ENCODE measurements at places on chromosomes 5 and 9.

GRCh38 chr5:38753141-38753540, 92.7 kb upstream of the OSMR start:
- no peak for DNase-seq

DNA sequence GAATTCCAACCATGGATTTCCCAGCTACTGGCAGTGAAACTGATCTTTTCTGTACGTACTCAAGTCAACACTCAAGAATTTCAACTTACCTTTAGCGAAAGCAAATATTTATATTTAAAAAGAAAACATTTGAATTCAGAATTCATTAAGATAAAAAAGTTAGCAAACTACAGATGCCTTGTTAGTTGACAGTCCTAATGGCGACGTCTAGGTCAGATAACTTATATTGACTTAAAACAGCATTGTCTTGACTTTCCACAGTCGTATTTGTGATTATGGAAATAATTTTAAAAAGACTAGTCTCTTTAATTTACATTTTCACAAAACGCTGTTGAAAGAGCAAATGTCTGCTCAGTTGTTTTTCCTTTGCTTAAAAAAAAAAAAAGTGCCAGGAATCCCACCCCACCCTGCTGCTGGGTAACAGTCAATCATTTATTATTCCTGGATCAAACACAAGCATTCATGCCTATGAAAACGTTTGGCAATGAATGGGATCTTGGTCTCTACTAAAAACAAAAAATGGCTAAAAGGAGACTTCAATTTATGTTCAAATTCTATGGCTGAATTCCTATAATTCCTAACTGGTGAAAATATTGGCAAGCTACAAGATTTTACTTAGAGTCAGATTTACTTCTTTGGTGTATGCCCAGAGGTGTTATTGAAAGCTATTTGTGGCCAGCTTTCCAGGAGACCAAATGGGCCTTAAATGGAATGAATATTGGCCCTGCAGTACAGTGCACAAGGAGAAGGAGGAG, 22.0 kb downstream of the OR2S2 start:
- DNase-seq = no peak

GRCh38 chr9:116000748-116001329, 152.8 kb upstream of the PAPPA start:
- DNase-seq = no peak

DNA sequence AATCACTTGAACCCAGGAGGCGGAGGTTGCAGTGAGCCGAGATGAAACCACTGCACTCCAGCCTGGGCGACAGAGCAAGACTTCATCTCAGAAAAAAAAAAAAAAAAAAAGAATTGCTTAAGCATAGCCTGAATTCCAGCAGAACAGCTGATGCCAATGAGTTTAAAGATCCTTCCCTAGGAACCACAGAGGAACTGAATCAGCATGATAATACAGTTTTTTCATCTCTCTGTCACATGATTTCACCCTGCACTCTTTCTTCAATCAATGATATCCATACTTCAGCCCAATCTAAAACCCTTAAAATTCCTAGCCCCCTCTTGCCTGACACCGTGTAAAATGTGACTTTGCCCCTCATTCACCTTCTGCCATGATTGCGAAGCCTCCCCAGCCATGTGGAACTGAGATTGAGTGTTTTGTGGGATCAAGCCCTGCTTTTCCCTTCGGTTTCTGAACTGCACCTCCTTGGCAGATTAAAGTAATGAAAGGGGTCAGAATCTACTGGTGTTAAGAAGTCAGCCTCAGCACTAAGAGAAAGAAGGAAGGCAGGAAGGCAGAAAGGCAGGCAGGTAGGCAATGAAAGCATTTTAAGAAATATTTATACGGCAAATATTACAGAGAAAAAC, 20.9 kb upstream of the DMXL1 start:
- no peak for DNase-seq

- DNase-seq = no peak
Observed at GRCh38 chr9:109812818-109813281, 32.9 kb downstream of the PALM2AKAP2 start.

- DNase-seq = no peak
Observed at GRCh38 chr5:136423944-136424606, 58.7 kb upstream of the TRPC7 start.

- no peak for DNase-seq
Observed at GRCh38 chr9:76528056-76528455, 69.1 kb downstream of the GCNT1 start.

DNA sequence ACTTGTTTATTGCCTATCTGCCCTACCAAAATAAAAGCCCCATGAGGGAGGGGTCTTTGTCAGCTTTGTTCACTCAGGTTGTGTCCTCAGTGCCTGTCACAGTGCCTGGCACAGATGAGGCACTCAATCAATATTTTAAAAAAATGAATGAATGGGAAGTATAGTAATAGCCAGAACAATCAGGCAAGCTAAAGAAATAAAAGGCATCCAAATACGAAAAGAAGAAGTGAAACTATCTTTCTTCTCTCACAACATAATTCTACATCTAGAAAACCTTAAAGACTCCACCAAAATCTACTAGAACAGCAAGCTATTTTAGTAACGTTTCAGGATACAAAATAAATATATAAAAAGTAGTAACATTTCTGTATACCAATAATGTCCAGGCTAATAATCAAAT, 37.8 kb upstream of the C5orf63 start:
- no peak for DNase-seq

DNA sequence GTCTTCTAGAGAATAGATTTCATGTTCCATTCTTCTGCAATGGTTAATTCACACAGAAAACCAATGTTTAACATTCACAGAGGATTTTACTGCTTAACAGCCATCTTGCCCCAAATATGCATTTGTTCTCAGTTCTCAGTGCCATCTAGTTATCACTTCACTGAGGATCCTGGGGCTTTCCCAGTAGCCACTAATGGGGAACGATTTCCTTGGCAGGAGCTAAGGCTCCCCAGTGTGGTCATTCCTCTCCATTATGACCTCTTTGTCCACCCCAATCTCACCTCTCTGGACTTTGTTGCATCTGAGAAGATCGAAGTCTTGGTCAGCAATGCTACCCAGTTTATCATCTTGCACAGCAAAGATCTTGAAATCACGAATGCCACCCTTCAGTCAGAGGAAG, 3.4 kb downstream of the ERAP2 start:
- no peak for DNase-seq

- no peak for DNase-seq
Observed at GRCh38 chr5:122219436-122220166, 90.3 kb downstream of the ZNF474 start.

- DNase-seq = no peak
Observed at GRCh38 chr5:102090770-102091169, 205.3 kb downstream of the SLCO4C1 start.

DNA sequence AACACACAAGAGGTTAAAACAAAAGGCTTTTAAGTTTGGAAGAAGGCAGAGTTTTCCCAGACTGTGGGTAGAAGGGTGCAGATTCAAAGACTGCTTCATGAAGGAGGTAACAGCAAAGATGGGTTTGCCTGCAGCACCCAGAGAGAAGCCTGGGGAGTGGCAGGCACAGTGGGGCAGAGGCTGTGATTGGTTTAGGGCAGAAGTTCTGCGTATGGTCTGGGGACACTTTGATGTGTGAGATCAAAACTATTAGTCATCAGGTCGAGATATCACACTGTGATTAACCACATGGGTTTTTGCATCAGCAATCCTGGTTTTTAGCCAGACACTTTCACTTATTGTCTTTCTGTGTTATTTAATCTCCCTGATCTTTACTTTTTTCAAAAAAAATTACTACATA, 188.8 kb upstream of the GLRA1 start:
- peak; percentile 73 for DNase-seq

GRCh38 chr5:132608107-132608506, 49.9 kb upstream of the IL13 start:
- DNase-seq = no peak

- no peak for DNase-seq
Observed at GRCh38 chr9:79176014-79176697, 395.6 kb upstream of the TLE4 start.

- no peak for DNase-seq
Observed at GRCh38 chr5:15728811-15729210, 228.8 kb downstream of the FBXL7 start.

DNA sequence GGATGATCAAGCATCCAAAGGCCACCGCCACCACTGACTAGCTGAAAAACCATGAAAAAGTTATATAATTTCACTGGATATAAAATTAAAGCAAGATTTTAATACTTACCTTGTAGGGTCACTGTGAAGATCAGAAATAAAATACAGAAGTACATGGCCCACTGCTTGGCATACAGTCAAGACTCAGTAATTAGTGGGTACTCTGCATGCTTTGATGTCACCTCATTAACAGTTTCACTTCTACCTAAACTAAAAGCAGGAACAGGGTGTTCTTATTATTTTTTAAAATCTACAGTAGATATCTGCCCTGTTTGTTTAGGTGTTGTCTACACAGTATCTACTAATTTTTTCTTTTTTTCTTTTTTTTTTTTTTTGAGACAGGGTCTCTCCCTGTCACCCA, 66.4 kb downstream of the NFIB start:
- no peak for DNase-seq

DNA sequence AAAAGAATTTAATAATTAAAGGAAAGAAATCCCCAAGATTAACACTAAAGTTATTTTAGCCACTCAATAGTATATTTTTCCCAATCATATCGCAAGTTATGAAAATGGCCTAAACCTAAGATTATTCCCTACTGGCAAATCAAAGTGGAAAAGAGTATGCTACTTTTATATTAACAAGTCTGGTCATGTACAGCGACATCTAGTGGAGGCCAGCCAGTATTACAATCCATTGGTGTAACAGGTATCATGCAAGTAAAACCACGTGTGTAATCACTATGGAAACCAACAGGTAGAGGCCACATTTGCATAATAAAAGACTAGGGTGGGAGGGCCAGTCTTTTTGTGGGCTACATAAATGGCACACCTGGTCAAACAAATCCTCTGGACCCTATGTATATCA, 976.4 kb upstream of the CDH9 start:
- no peak for DNase-seq

- no peak for DNase-seq
Observed at GRCh38 chr5:16889203-16889971, 46.7 kb downstream of the MYO10 start.

DNA sequence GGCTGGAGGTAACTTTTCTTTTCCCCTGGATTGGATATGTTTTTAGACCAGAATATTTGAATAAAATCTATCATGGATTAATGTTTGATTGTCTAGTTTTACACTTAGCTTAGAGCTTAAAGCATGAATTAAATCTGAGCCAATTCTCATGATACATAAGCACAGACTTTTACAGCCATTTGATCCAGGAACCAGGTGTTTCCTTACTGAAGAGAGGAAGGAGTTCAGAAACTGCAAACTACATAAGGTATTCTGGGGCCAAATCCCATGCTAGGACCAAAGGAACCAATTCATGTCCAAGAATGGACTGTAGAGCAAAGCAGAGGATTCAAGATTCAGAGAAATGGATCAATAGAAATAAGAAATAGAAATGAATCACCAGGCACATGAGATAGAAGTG, 360.4 kb upstream of the ZNF608 start:
- no peak for DNase-seq

DNA sequence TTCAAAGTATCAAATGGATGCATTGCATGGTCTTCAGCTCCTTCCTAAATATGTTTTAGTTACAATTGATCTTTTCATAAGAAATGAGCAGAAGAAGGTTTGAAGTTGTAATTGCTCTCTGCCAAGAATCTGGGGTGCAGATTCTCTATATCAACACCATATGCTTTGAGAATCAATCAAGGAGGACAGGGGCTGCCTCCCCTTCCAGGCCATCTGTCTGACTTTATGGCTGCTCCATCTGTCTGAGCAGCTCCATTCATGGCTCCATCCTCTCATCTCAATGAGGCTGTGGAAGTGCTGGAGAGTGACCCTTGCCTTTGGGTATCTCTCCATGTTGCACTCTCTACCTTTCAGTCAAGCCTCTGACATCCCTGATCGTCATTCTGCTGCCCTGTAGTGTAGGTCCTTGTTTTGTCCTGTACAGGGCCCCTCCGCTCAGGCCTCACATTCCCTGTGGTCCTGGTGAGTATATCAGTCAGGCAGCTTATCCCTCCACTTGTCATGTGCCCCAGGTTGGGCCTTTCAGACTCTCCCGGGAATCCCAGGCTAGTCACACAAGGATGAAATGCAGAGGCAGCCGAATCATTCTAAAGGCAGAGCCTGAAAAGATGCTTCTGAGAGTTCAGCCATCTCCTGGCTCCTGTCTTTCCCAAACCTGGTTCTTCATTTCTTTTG, 14.0 kb upstream of the SV2C start:
- DNase-seq = no peak
